ENCODE measurements at places on chromosomes 3 and 15.

GRCh38 chr3:194632809-194633348, 340 bp downstream of the TMEM44 start:
- H3K36me3 ChIP-seq, result no peaks in the 10 kb centered on the region
- H3K4me3 ChIP-seq, result peak overlapping the region; percentile 68
- H3K4me1 ChIP-seq, result no peaks in the 10 kb centered on the region
- H3K27me3 ChIP-seq, result no peaks in the 10 kb centered on the region
- DNase-seq, result peak; percentile 64

- no peaks in the 10 kb centered on the region for H3K27me3 ChIP-seq
- H3K36me3 ChIP-seq, result no peaks in the 10 kb centered on the region
- peak; percentile 54 for DNase-seq
- no peaks in the 10 kb centered on the region for H3K4me1 ChIP-seq
Observed at GRCh38 chr15:100249096-100249815, 92.5 kb downstream of the ADAMTS17 start.

DNA sequence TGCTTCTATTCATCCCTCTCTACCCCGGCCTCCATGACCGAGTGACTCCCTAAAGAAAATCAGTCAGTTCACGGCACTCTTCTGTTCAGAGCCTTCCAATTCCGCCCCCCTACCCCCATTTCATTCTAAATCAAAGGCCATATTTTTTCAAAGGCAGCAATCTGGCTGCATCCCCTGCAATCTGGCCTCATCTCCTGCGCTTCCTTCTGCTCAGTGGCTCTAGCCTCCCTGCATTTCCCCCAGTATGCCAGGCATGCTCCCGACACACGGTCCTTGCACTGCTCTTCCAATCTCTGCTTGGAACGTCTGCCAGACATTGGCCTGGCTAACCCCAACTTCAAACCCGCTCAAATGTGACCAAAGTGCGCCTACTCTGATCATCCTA, 67.7 kb downstream of the EXOG start:
- H3K27ac ChIP-seq, result no peak overlapping the region
- H3K4me3 ChIP-seq, result no peak overlapping the region
- DNase-seq, result no peak
- no peaks in the 10 kb centered on the region for H3K27me3 ChIP-seq

- no peak overlapping the region for H3K4me3 ChIP-seq
- no peaks in the 10 kb centered on the region for H3K36me3 ChIP-seq
- no peaks in the 10 kb centered on the region for H3K4me1 ChIP-seq
Observed at GRCh38 chr3:141457624-141458236, 29.1 kb upstream of the RASA2 start.

DNA sequence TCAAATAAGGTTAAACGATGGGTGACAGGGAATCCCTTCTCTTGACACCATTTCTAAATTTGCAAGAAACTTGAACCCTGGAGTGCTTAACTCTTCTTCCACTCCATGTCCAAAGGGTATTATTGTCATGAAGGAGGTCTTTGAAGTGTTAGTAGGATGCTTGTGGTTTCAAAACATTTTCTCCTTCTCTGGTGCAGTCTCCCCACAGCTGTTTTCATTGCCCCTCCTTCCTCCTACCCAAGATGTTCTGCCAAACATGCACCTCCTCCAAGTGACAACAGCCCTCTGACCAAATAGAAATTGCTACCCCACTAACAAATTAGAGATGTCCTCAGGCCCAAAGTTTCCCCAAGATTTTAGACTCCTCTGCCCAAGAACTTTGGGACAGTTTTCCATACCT, 151.4 kb downstream of the POLR2M start:
- no peaks in the 10 kb centered on the region for H3K27me3 ChIP-seq
- no peaks in the 10 kb centered on the region for H3K36me3 ChIP-seq
- no peak overlapping the region for H3K27ac ChIP-seq
- no peak for DNase-seq
- H3K4me1 ChIP-seq, result no peaks in the 10 kb centered on the region

- DNase-seq, result no peak
- no peak overlapping the region for H3K27ac ChIP-seq
- no peaks in the 10 kb centered on the region for H3K4me1 ChIP-seq
- H3K27me3 ChIP-seq, result no peaks in the 10 kb centered on the region
- no peaks in the 10 kb centered on the region for H3K36me3 ChIP-seq
- no peak overlapping the region for H3K4me3 ChIP-seq
Observed at GRCh38 chr3:130916507-130917167, 22.8 kb downstream of the ATP2C1 start.

DNA sequence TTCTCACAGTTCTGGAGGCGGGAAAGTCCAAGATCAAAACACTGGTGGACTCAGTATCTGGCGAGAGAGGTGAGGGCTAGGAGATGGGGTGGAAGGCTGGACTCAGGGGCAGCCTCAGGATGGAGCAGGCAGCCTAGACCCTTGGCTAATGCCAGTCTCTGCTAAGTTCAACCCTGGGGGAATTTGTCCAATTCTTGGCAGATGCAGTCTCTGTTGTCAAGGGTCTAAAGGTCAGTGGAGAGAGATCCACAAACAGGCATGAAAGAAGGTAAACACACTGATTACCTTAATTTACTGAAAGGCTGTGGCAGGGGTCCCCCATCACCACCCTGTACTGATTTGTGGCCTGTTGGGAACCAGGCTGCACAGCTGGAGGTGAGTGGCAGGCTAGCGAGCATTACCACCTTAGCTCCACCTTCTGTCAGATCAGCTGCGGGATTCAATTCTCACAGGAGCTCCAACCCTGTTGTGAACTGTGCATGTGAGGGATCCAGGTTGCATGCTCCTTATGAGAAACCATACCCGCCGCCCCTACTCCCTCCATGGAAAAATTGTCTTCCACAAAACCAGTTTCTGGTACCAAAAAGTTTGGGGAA, 32.5 kb upstream of the RHCG start:
- no peaks in the 10 kb centered on the region for H3K27me3 ChIP-seq
- DNase-seq, result no peak
- no peaks in the 10 kb centered on the region for H3K36me3 ChIP-seq
- no peak overlapping the region for H3K4me3 ChIP-seq

GRCh38 chr3:89252860-89253259, 145.4 kb downstream of the EPHA3 start:
- no peak overlapping the region for H3K27ac ChIP-seq
- H3K36me3 ChIP-seq, result no peaks in the 10 kb centered on the region
- no peak overlapping the region for H3K4me3 ChIP-seq
- H3K4me1 ChIP-seq, result no peaks in the 10 kb centered on the region
- H3K27me3 ChIP-seq, result no peaks in the 10 kb centered on the region
- no peak for DNase-seq

GRCh38 chr3:156264771-156265170, 144.4 kb downstream of the KCNAB1 start:
- no peak overlapping the region for H3K4me3 ChIP-seq
- DNase-seq, result no peak

GRCh38 chr15:89385596-89386331, 51.1 kb upstream of the POLG start:
- no peaks in the 10 kb centered on the region for H3K4me1 ChIP-seq
- no peaks in the 10 kb centered on the region for H3K27me3 ChIP-seq
- H3K4me3 ChIP-seq, result no peak overlapping the region

DNA sequence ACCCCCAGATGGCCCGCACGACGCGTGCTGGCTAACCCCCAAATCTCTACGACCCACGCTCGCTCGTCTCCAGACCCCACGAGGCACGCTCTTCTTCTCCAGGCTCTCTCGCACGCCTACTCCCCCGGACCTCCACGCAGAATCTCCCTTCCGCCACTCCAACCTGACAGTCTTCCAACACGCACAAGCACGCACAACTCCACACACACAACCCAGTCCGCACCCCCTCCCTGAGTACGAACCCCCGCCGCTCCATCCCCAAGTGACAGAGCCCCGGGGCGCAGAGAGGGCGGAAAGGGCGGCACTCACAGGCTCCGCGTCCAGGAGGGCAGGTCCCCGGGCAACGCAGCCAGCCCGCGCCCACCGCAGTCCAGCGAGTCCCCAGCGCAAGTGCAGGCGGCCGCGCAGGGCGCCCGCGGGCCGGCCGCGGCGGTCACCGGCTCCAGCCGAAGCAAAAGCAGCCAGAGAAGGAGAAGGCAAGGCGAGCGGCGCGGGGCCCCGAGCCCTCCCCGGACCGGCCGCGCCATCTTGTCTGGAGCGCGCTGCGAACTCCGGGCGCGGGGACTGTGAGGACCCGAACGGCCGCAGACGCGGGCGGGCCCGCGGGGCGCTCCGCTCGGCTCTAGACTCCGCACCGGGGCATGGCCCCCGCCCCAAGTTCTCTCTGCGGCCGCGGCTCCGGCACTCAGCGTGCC, 794 bp downstream of the LRIG1 start:
- H3K36me3 ChIP-seq, result no peaks in the 10 kb centered on the region
- DNase-seq, result no peak
- H3K27me3 ChIP-seq, result no peaks in the 10 kb centered on the region

DNA sequence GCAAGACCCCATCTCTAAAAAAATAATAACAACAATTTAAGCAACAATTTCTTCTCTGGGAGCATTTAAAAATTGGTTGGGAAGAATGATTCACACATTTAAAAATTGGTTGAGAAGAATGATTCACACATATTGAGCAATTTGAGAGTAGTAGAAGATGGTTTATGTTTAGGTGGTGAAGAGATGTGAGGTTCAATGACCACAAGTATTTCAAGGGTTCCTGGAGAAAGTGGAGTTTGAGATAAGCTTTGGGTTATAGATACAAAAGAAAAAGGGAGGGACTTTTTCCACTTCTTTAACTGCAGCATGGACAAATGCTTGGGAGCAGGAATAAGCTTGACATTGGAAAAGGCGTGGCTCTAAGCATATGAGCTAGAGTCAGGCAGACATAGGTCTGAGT, 145.7 kb upstream of the NPHP3 start:
- no peak overlapping the region for H3K27ac ChIP-seq
- no peaks in the 10 kb centered on the region for H3K27me3 ChIP-seq
- H3K4me1 ChIP-seq, result no peaks in the 10 kb centered on the region
- no peak for DNase-seq

DNA sequence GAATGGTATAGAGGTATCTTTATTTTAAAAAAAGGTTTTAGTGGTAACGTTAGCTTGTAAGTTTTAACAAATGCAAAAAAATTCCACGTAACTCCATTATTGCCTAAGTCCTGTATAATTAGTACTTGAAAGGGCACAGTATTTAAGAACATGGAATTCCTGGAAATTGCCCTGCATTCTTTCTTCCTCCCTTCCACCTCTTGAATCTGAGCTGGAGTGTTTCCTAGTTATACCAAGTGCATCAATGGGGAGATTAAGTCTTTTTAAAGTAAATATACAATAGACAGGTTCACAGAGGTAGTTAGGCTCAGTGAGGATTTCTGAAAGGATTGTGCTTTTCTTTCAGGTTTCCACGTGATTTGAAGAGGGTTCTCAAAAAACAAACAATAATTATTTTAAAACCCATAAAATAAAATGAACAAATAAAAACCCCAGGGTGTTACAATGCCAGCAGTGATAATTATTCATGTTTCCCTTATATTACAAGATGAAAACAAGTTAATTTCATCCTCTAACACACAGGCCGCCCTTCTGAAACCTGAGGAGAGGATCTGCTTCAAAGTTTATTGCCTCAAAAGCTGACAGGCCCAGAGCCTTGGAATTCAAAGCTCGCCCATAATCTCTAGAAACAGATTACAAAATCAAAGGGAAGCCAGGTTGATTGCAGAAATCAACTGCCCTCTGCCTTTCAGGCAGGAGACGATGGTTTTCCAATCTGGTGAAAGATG, 128.8 kb upstream of the LMOD3 start:
- no peak for DNase-seq
- H3K27ac ChIP-seq, result no peak overlapping the region
- H3K4me1 ChIP-seq, result no peaks in the 10 kb centered on the region
- H3K27me3 ChIP-seq, result no peaks in the 10 kb centered on the region
- H3K4me3 ChIP-seq, result no peak overlapping the region

- peaks cover 6% of the 10 kb centered on the region for H3K36me3 ChIP-seq
- DNase-seq, result no peak
- peak overlapping the region; percentile 24 for H3K27ac ChIP-seq
- no peak overlapping the region for H3K4me3 ChIP-seq
- H3K4me1 ChIP-seq, result no peaks in the 10 kb centered on the region
Observed at GRCh38 chr3:101809178-101810021, 30.4 kb downstream of the NXPE3 start.

DNA sequence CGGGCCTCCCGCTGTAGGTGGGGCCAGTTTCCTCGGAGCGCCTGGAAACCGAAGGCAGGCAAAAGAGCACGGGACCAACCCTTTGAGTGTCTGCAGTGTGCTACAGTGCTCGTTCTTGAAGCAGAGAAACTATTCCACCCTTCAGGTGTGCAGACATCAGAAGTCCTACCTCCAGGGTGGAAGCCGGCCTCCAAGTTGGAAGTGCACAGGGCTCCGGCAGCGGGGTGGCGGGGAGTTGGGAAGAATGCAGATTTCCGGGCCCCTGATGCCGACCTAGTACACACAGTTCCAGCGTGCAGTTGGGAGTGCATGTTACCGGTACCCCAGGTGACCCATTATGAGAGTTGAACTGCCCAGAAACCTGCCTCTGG, 3.0 kb downstream of the KLF13 start:
- H3K36me3 ChIP-seq, result no peaks in the 10 kb centered on the region
- H3K4me3 ChIP-seq, result peak overlapping the region; percentile 74
- no peaks in the 10 kb centered on the region for H3K27me3 ChIP-seq
- no peak for DNase-seq
- H3K27ac ChIP-seq, result peak overlapping the region; percentile 90

GRCh38 chr3:67083277-67083676, 85.2 kb downstream of the KBTBD8 start:
- H3K4me1 ChIP-seq, result no peaks in the 10 kb centered on the region
- H3K27ac ChIP-seq, result no peak overlapping the region
- H3K27me3 ChIP-seq, result no peaks in the 10 kb centered on the region
- H3K4me3 ChIP-seq, result no peak overlapping the region
- H3K36me3 ChIP-seq, result no peaks in the 10 kb centered on the region

DNA sequence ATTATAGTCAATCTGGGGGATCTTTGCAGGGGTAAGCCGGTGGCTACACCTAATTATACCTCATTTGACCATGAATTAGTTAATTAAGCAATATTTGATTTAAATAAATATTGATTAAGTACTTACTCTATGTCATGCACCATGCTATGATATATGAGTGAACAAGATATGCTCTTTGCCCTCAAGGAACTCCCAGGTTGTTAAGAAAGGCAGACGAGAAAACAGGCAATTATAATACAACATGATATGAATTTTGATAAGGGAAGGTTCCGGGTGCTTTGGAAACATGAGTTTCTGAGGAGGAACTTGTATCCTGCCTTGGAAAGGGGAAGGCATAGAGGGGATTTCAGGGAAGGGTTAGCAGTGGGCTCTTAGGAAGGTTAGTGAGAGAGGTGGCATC, 412.9 kb downstream of the WDR72 start:
- H3K4me3 ChIP-seq, result no peak overlapping the region
- no peak overlapping the region for H3K27ac ChIP-seq
- no peaks in the 10 kb centered on the region for H3K27me3 ChIP-seq
- H3K36me3 ChIP-seq, result no peaks in the 10 kb centered on the region
- no peak for DNase-seq

- no peak for DNase-seq
- no peak overlapping the region for H3K4me3 ChIP-seq
- H3K27ac ChIP-seq, result no peak overlapping the region
- no peaks in the 10 kb centered on the region for H3K27me3 ChIP-seq
Observed at GRCh38 chr3:36520241-36521006, 140.1 kb downstream of the STAC start.

DNA sequence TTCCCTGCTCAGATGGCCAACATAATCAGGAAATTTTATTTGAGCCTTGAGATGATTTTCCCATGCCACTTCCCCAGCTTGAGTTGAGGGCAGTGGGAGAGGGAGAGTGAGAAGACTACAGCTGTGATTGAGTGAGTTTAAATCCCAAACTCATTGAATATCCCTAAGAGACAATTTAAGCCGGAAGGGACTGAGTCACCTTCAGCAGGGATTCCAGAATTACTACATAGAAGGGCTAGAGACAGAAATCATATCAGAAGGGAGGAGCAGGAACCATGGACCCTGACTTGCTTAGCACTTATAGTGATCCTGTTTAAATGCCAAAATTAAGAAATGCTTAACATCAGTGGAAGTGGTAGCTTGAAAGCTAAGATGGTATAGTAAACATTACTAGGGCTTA, 312.2 kb upstream of the SLCO3A1 start:
- DNase-seq, result no peak
- no peaks in the 10 kb centered on the region for H3K4me1 ChIP-seq
- no peak overlapping the region for H3K4me3 ChIP-seq
- no peak overlapping the region for H3K27ac ChIP-seq
